Transverse colon (tissue), 4 donors: ENCODE measurements at places on chromosomes 7 and 10. TPM values are rescaled to one million over a fixed set of nuclear protein-coding genes. Genes with fewer than 3 reads are reported as not detected.

Gene SLC26A5
- total RNA-seq = 6.0 TPM

DNA sequence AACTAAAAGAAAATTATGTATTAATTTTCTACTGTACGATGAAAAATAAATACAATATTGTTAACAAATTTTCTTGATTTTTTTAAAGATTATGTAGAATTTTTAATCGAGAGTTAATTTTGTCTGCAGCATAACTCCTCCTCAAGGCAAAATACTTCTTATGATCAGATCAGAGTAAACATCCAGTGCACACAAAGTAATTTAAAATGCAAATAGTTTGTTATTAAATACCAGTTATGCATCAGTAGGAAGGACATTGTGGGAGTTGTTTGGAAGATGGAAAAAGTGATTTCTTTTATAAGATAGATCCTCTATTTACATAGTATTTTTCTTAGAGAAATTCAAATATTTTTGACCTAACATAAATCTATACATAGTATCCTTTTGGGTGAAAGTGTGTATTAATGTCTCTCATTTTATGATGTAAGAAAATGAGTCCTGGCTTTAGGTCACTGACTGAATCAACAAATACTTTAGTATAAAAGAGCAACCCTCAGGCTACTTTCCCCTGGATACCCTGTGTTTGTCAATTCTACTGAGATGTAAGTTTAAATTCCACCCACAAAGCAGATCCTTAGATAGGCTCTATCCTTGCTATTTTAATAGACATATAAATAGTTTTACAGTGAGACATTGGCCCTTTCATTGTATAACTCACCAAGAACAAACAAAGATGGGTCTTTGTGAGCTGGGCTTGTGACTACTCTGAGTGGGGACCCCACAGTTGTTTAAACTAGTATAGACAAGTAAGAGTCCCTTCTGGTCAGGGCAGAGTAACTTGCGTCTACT lies 1133.7 kb downstream of the GATA3 start:
- H3K27ac ChIP-seq = no peak overlapping the region
- H3K36me3 ChIP-seq = no peaks in the 10 kb centered on the region
- H3K27me3 ChIP-seq = no peaks in the 10 kb centered on the region
- no peak for DNase-seq
- H3K4me3 ChIP-seq = no peak overlapping the region
- no peaks in the 10 kb centered on the region for H3K4me1 ChIP-seq

DNA sequence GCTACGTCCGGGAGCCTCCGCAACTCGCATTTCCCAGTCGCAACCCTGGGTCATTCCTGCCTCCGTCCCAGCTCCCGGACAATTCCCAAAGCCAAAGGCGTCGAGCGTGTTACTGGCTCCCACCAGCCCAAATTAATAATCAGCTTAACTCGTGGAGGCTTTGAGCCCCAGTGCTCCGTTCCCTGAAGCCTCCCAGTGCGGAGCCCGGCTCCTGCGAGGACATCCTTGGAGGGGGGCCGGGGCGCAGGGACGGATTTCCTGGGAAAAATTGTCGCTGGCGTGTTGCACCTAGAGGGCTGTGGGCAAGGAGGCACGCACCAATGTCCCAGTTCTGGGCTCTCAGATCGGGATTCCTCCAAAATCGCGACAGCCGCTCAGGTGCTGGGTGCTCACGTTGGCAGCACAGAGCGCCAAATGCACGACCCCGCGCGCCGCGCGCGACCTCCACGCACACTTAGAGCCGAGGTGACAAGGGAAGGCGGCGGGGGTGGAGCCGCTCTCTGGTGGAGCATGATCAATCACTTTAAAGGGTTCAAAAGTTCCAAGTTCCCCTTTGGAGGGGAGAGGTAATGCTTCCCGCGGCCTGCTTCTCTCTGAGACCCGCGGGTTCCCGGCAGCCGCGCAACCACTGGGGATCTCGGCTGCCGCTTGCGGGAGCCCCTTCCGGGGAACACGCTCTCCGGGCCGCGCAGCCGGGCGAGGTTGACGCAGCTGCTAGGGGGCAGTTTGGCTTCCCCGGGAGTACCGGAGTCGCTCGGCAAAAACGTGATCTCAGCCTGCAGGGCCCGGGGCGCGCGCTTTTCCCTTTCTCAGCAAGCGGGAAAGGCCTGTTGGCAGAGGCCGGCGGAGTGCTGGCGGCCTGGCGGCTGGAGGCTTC lies 25.5 kb downstream of the SKIDA1 start:
- no peak for DNase-seq
- peaks cover 24% of the 10 kb centered on the region for H3K4me1 ChIP-seq
- H3K4me3 ChIP-seq = no peak overlapping the region
- H3K36me3 ChIP-seq = no peaks in the 10 kb centered on the region

DNA sequence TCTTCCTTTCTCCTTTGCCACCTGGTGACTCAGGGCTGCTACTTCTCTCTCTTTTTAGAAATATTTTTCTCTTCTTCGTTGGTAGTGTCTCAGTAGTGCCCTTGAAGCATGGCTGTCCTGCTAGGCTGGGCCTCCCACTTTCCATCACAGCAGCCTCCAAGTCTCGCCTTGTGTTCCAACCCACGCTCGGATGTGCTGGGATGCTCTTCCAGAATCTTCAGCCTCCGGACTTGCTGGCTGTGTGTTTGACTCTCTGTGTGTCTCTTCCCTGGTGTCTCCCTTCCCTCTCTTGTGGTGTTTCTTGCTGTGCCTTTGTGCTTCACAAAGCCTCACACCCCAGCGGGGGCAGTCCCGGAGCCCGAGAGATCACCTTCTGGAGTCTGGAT lies 100.5 kb downstream of the INPP5A start:
- no peaks in the 10 kb centered on the region for H3K36me3 ChIP-seq
- no peaks in the 10 kb centered on the region for H3K27me3 ChIP-seq
- no peak for DNase-seq
- no peak overlapping the region for H3K27ac ChIP-seq
- H3K4me3 ChIP-seq = no peak overlapping the region
- peaks cover 41% of the 10 kb centered on the region for H3K4me1 ChIP-seq

Gene ZNF735
- total RNA-seq = not detected

Gene FFAR4
- total RNA-seq = 0.75 TPM

DNA sequence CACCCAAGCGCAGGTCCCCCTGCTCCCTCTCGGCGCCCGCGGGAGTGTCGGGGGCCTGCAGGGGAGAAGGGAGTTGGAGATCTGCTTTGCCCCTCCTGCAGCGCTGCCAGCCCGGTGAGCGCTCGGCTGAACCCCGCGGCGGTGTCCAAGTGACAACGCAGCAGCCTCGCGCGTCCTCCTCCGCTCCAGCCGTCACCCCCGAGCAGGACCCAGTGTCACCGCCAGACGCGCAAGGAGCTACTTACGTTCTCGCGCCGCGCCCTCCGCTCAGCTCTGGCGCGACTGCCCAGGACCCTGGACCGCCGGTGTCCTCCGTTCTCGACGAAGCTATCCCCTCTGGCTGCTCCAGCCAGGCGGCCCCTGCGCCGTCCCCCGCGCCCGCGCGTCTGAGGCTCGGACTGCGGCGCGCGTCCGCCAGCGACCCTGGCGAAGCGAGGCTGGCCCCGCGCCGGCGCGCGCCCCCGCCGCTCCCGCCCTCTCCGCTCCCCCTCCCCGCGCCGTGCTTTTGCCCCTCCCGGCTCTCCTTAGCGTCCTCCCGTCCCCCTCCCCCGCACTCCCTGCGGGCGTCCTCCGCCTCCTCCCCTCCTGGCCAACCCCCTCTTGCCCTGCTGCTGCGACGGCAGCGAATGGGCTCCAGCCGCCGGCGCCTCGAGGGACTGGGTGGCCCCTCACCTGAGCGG lies at the start of gene NRCAM:
Gene NRCAM (minus strand): TSS at position 439 of the 680 bp plus-strand sequence. CDS start 216,372 bp downstream, outside the sequence.
- H3K27me3 ChIP-seq = peaks cover 76% of the 10 kb centered on the region
- peaks cover 20% of the 10 kb centered on the region for H3K4me1 ChIP-seq
- H3K27ac ChIP-seq = no peak within 1 kb of the TSS
- peak; percentile 15 for DNase-seq
- H3K36me3 ChIP-seq = no peaks in the 10 kb centered on the region
- H3K4me3 ChIP-seq = peak within 1 kb of the TSS; percentile 50

DNA sequence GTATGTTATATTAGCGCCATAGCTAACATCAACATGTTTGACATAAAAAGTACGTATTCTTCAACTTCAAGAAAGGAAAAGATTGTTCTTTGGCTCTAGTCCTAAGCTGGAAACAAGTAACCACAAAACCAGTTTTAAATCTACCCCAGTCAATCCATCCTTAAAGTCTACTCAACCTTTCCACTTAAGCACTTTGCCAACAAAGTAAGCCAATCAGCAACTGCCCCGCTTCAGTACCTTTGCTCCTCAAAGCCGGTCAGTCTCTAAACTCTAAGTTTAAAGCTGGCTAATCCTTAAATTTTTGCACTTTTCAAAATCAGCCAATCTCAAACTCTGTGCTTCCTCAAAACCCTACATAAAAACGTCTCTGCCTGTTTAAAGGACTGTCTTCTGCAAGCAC lies 8.1 kb downstream of the ZNF438 start:
- H3K4me3 ChIP-seq = no peak overlapping the region
- no peak overlapping the region for H3K27ac ChIP-seq
- no peaks in the 10 kb centered on the region for H3K36me3 ChIP-seq
- H3K4me1 ChIP-seq = peaks cover 7% of the 10 kb centered on the region
- H3K27me3 ChIP-seq = no peaks in the 10 kb centered on the region

DNA sequence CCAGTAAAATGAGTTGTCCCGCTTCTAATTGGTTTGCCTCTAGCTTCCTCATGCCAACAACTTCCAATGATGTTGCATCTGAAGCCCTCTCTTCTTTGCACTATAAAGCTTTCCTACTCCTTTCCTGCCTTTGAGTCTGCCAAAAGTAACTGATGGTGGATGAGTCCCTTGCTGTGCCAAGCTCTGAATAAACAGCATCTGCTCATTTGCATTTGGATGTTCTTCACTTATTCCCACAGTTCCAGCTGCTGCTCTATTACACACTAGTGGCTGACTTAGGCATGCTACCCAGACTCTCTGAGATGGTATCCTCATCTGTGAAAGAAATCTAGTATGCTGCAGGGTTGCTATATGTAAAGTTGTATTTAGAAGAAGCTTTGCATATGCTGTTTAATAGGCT lies 24.9 kb downstream of the SFR1 start:
- DNase-seq = no peak
- no peaks in the 10 kb centered on the region for H3K27me3 ChIP-seq
- H3K4me3 ChIP-seq = no peak overlapping the region
- H3K36me3 ChIP-seq = no peaks in the 10 kb centered on the region
- H3K4me1 ChIP-seq = no peaks in the 10 kb centered on the region

GRCh38 chr10:89392974-89393373 lies 551 bp downstream of the IFIT1 start:
- H3K4me1 ChIP-seq = peaks cover 32% of the 10 kb centered on the region
- no peaks in the 10 kb centered on the region for H3K27me3 ChIP-seq
- peak; percentile 28 for DNase-seq

- H3K27ac ChIP-seq = no peak overlapping the region
- no peak overlapping the region for H3K4me3 ChIP-seq
- H3K4me1 ChIP-seq = no peaks in the 10 kb centered on the region
- no peaks in the 10 kb centered on the region for H3K27me3 ChIP-seq
- no peak for DNase-seq
Measured at GRCh38 chr7:20132585-20132984, 84.6 kb downstream of the MACC1 start.

Gene INHBA
- total RNA-seq = 1.1 TPM

DNA sequence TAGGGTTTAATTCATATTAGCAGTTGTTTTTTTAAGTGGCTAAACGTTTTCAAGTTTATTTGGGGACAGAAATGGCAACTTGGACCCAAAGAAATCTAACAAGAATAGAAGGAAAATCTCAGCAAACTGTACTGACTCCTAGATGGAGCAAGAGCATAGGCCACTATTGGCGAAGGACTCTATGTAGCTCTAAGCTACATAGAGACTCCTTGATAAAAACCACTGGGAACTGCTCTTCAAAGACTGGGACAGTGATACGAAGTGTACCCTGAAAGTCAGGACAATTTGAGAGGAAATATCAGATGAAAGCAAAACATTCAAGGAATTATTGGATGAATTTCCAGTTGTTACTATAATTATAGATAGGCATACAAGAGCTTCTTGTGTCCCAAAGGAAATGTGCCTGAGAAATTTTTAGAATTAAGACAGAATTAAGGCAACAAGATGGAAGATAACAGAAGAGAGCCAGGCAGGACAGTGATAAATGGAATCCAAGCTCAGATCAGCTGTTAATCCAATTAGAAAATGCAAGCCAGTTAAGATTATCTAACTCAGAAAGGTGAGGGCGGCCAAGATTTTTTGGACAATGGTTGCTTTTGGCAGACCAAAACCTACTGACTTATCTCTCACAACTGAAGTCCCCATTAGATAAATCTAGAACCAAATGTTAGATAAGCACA lies 103.7 kb upstream of the IFRD1 start:
- DNase-seq = no peak
- H3K27ac ChIP-seq = no peak overlapping the region
- no peak overlapping the region for H3K4me3 ChIP-seq

GRCh38 chr7:31002256-31002655 lies 38.5 kb downstream of the GHRHR start:
- H3K4me3 ChIP-seq = no peak overlapping the region
- DNase-seq = no peak
- H3K4me1 ChIP-seq = no peaks in the 10 kb centered on the region
- peaks cover 4% of the 10 kb centered on the region for H3K27me3 ChIP-seq
- no peaks in the 10 kb centered on the region for H3K36me3 ChIP-seq
- no peak overlapping the region for H3K27ac ChIP-seq

Gene TFAM
- 14.9 TPM for total RNA-seq

Gene SAP25
- total RNA-seq = 52.4 TPM

GRCh38 chr7:148447221-148447849 lies 143.2 kb upstream of the C7orf33 start:
- no peaks in the 10 kb centered on the region for H3K36me3 ChIP-seq
- peaks cover 25% of the 10 kb centered on the region for H3K4me1 ChIP-seq
- H3K4me3 ChIP-seq = no peak overlapping the region
- H3K27ac ChIP-seq = peak overlapping the region; percentile 62

Gene OR2A7
- total RNA-seq = 31.1 TPM

Gene ADARB2
- 2.5 TPM for total RNA-seq

GRCh38 chr7:118312966-118313365 lies 88.5 kb downstream of the ANKRD7 start:
- H3K4me1 ChIP-seq = peaks cover 7% of the 10 kb centered on the region
- H3K36me3 ChIP-seq = no peaks in the 10 kb centered on the region
- no peaks in the 10 kb centered on the region for H3K27me3 ChIP-seq

Gene CTAGE8
- 3.2 TPM for total RNA-seq

Gene TRIM50
- total RNA-seq = not detected

- no peak overlapping the region for H3K27ac ChIP-seq
- H3K4me1 ChIP-seq = peaks cover 6% of the 10 kb centered on the region
- no peaks in the 10 kb centered on the region for H3K27me3 ChIP-seq
- DNase-seq = no peak
Measured at GRCh38 chr10:116995648-116996047, 9.3 kb downstream of the SHTN1 start.

DNA sequence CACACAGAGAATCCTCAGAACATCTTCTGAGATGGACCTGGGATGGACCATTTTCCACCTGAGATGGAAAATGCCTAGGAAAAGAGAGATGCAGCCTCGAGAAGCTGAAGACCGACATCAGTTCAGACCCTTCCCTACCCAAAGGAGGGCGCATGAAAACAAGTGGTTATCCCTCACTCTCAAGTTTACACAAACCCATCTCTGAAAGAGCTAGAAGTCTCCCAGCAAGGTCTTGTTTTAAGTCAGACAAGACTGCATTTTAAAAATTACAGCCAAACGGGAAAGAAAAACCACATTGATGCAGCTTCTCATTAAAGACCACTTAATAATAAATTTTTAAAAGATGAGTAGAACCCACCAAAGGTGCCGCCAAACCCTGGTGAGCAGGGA lies 1.3 kb downstream of the RAPGEF5 start:
- H3K27ac ChIP-seq = peak overlapping the region; percentile 90
- H3K4me3 ChIP-seq = peak overlapping the region; percentile 76
- no peaks in the 10 kb centered on the region for H3K4me1 ChIP-seq
- peaks cover 22% of the 10 kb centered on the region for H3K27me3 ChIP-seq
